ENCODE measurements at places on chromosomes 12 and 14.

GRCh38 chr14:21185491-21185890 is 29.6 kb upstream of the OR5AU1 start:
- DNase-seq, result no peak

GRCh38 chr14:101130861-101131260 is 227.3 kb upstream of the RTL1 start:
- no peak for DNase-seq

- DNase-seq, result no peak
Measured at GRCh38 chr14:34237081-34237480, 225.0 kb downstream of the SPTSSA start.

GRCh38 chr12:68306564-68306963 is 25.6 kb downstream of the MDM1 start:
- DNase-seq, result no peak

DNA sequence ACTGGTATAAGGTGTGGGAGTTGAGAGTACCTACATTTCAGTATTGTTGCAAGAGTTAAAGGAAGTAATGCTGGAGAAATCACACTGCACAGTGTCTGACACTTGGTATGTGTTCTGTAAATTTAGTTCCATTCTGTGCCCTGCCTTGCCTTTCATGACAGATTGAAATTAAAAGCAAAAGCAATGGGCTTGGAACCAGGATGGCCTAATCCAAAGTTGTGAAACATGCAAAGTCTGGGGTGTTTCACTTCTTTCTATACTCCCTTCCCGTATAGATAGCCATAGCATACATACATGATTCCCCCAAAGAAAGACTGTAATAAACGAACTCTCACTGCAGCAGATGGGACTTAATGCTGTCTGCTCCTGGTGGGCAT is 281.1 kb downstream of the NRXN3 start:
- no peak for DNase-seq

DNA sequence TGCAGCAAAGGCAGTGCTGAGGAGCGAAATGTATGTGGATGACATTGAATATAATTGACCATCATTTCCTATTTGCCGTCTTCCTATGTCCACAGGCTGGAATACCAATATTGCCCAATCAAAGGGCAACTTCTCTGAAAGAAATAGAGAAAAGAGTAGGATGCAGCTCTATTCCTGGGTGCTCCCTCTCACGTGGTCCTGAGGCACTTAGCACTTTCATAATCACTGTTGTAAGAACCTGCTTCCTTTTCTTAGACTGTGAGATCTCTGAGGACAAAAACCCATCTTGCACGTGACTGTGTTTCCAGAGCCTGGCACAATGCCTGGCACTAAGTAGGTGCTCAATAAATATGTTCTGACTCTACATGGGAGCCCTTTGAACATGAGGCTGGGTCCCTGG is 122.7 kb upstream of the CPM start:
- DNase-seq, result no peak

DNA sequence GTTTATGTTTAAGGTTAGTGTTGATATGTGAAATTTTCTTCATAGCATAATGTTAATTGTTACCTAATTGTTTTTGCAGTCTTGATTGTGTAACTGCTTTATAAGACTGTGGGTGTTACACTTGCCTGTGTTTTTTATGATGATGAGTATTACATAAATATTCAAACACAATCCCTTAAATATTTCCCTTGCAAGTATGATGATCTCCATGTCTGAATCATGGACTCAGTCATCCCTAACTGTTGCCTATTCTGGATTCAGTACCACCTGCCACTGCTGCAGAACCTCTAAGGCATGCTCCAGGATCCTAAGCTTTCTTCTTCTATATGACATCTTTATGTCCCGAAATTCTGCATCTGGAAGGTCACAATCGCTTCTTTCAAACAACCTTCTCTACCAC is 246.3 kb upstream of the CLEC14A start:
- no peak for DNase-seq

GRCh38 chr12:20493934-20494333 is 125.6 kb downstream of the PDE3A start:
- DNase-seq, result no peak

DNA sequence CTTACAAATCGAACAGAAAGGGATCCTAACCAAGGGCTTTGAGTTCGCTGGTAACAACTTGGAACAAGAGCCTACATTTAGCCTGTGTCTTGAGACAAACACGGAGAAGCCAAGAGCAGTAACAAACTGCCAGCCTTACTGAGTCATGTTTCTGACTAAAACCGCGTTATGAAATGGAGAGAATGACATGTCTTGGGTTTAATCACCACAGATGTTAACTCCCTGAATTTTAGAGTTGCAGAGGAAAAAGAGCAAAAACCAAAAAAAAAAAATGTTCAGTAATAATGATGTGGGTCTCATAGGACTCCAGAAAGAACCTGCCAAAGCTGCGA is 1.0 kb downstream of the BLTP3B start:
- peak; percentile 61 for DNase-seq

- no peak for DNase-seq
Measured at GRCh38 chr14:93332397-93332852, 411 bp downstream of the BTBD7 start.

DNA sequence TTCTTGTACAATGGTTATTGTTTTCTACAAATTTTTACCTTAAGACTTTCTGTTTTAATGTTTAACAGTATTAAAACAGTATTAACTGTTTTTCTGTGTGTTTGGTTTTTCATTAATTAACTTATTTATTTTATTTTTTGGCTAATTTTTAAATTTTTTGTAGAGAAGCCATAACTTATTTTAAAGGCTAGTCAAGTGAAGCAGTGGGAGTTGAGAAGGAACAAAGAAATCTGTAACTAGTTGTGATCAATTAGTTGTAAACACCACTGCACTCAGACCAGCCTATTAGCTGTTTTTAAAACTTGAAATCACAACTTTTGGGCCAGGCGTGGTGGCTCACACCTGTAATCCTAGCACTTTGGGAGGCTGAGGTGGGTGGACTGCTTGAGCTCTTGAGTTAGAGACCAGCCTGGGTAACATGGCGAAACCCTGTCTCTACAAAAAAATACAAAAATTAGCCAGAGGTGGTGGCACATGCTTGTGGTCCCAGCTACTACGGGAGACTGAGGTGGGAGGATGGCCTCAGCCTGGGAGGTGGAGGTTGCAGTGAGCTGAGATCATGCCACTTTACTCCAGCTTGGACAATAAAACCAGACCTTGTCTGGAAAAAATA is 50.9 kb upstream of the HECTD1 start:
- DNase-seq, result no peak

DNA sequence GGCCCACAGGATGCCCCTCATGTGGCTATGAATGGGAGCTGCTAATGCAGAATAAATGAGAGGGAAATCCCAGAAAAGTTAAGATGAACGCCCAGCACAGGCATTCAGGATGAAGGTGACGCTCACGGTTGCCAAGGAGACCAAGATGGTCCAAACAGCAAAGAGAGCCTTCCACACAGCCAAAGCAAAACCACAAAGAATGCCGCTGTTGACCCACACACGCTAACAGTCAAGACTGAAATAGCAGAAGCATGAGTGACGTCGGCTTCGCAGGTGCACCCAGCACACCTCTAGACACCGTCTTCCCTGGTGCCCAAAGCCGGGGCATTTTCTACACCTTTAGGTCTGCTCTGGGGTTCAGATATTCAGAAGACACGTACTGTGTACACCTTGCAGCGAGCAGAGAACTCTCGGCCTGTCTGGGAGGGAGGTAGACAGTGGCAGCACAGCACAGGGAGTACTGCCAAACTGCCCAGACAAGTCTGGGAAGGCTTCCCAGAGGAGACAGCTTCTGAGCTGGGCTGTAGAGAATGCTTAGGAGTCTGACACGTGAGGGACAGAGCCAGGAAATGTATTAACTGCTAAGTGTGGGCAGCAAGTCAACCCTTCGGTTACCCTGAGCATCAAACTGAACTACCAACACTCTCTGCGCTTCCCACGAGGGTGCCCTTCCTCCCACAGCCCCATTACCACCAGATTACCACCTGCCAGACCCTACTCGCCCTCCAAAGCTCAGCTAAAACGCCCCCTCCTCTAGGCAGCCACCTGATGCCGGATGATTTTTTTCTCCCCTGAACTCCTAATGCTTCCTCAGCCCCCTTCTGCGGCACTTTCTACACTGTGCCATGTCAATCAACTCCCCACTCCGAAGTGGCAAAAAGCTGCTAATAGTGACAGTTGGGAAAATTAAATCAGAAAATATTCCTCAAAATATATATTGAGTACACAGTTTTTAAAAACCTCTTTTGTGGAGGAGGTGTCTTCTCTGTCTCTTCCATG is 50.1 kb downstream of the CCDC88C start:
- no peak for DNase-seq

DNA sequence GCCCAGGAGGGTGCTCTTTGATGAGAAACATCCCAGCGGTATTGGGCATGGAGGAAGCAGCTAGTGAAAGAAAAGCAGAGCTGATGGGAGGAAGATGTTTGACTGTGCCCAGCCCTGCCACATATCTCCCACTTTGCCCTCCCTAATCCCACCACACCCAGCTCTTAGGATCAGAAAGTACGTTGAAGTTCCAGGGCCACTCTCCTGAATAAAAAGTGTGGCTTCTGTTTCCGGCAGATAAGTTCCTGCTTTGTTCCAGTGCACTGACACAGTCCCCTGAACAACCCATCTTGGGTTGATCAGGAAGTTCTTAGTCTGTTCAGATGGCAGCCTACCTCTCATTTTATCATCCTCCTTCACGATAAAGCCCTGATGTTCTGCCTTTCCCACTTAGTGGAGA is 16.5 kb downstream of the TPCN1 start:
- DNase-seq, result no peak

GRCh38 chr12:72207486-72208409 is 64.4 kb upstream of the TRHDE start:
- no peak for DNase-seq
